Activated gamma-delta T cell treated with anti-CD3 and anti-CD28 coated beads, Interleukin-2, amount 50 U/mL, for 16 hours (primary cell): ENCODE measurements at places on chromosomes 2 and 18.

DNA sequence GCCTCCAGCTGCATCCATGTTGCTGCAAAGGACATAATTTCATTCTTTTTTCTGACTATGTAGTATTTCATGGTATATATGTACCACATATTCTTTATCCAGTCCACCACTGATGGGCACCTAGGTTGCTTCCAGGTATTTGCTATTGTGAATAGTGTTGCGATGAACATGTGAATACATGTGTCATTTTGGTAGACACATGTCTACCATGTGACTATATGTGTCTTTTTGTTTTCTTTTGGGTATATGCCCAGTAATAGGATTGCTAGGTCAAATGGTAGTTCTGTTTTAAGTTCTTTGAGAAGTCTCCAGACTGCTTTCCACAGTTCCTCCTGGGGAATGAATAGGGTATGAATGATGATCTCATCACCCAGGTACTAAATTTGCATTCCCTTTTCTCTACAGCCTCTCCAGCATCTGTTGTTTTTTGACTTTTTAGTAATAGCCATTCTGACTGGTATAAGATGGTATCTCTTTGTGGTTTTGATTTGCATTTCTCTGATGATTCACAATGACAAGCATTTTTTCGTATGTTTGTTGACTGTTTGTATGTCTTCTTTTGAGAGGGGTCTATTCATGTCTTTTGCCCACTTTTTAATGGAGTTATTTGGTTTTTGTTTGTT, 35.6 kb upstream of the FEZ2 start:
- DNase-seq: no peak

- DNase-seq: no peak
Measured at GRCh38 chr2:189702071-189702470, 27.6 kb downstream of the ANKAR start.

DNA sequence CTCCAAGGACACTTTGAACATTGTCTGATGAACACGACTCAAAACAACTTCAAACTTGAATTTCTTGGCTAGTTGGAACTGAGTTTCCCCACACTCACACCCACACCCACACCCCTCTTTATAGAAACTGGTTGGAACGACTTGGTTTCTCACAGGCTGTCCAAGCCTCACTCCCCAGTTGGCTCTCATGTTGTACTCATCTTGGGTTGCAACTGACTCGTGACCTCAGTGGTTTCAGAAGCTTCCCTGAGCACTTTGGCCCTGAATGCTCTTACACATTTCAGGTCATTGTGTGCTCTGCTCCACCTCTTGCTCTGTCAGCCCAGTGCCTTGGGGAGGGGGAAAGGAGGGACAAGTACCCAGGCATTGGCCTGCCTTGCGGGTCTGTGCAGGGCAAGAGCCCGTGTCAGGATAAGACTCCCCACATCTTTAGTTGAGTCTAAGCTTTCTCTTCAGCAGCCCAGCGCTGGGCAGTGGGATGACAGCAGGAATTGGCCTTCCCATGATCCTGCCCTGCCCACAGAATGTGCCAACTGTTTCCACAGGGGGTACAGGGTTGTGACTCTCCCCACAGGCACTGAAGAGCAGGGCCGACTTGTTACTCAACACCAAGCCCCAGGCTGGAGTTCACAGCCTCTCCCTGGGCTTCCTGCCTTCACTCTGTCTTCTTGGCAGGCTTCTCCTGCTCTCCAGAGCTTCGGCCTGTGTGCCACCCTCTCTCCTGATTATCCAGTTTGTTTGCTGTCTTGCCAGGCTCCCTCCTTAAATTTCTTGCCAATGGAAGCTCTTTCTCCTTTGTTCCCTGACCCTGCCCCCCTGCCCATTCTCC, 104.6 kb downstream of the RTN4 start:
- DNase-seq: no peak

GRCh38 chr2:98470851-98471255, 26.2 kb downstream of the INPP4A start:
- DNase-seq: no peak

DNA sequence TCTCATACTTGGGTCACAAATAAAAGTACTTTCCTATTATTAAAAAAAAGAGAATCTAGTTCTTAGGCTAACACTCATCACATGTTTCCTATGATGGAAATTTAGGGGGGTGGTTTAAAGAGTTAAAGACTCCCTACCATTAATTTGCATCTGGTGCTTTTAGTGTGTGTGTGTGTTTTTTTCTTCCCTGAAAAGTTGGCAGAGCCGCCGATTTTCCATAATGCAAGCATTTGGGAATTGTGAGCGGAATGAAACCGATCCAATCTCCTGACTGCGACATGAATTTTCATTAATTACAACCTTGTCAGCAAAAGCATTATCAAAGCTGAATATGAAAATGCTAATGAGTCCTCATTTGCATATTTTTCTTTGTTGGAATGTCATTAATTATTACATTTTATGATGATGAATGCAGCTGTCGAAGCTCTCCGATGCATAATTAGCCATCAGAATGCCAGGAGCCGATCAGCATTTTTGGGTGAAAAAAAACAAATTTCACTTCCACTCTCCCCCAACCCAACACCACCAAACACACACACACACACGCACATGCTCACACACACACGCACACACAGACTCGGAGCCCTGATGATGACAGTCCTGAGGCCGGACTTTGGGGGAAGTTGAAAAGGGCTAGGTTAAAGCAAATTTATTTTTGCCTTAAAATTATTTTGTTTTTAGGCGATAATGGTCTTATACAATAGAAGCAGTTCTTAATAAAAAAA, 165.4 kb downstream of the TCF4 start:
- DNase-seq: no peak

GRCh38 chr2:27249891-27250651, 12.8 kb downstream of the SLC30A3 start:
- no peak for DNase-seq

DNA sequence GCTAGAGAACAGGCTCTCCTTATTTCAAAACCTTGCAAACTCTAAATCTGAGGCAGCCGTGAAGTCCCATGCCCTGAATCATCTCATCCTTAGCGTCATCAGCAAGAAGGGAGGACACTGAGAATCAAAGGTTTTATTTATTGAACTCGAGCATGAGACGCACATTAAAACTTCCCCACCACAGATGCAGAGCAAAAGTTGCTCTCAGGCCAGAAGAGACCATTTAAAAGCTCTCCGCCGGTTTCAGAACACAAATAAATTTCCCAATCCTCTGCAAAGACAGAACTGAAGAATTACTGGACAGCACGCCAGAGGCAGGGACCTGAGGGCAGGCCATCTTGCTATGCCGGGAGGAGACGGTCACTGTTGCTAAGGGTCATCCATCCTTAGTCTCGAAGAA, 1.3 kb downstream of the AMMECR1L start:
- no peak for DNase-seq

DNA sequence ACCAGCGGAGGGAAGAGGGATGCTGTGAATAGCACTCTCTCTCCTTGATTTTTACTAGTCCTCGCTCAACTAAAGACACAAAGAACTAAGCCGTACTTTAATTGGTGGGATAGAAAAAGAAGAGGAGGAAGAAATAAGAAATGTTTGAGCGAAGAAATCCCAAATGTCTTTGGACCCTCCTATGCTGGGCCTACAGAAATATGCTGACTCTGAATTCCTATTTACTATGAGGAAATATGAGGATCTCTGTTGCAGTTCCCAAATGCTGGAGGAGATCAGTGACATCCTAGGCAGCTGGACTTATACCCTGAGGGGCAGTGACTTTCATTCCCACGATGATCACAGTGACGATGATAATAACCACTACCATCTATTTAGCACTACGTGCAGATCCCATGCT, 16.6 kb upstream of the PIEZO2 start:
- no peak for DNase-seq

GRCh38 chr2:199442173-199442572, 15.6 kb downstream of the SATB2 start:
- no peak for DNase-seq

DNA sequence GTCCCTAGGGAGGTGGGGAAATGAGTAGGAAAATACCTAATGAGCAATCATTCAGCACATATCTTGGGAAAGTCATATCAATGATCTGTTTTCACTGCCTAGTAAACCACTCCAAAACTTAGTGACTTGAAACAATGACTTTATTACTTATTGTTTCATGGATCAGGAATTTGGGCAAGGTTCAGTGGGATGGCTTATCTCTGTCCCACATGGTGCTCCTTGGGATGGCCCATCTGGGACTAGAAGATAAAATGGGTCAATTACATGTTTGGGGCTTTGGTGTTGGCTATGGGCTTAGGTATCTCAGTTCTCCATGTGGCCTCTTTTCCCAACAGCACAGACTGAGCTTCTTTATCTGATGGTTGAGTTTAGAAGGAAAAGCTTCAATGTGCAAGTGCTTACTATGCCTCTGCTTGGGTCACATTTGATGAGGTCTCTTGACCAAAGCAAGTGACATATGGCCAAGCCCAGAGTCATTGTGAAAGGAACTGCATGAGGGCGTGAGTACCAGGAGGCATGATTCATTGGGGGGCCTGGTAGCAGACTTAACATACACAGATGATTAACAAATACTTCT, 218.1 kb upstream of the TNP1 start:
- DNase-seq: no peak

- DNase-seq: no peak
Measured at GRCh38 chr2:164621764-164622105, 453 bp upstream of the GRB14 start.

DNA sequence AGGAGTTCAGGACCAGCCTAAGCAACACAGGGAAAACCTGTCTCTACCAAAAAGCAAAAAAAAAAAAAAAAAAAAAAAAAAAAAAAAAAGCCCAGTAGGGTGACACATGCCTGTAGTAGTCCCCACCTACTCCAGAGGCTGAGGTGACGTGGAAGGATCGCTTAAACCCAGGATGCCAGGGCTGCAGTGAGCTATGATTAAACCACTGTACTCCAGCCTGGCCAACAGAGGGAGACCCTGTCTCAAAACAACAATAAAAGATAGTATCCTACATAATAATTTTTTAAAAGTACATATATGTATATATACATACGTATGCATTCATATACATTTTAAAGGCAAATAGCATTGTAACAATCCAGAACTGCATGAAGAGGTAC, 51.7 kb downstream of the SOS1 start:
- no peak for DNase-seq

DNA sequence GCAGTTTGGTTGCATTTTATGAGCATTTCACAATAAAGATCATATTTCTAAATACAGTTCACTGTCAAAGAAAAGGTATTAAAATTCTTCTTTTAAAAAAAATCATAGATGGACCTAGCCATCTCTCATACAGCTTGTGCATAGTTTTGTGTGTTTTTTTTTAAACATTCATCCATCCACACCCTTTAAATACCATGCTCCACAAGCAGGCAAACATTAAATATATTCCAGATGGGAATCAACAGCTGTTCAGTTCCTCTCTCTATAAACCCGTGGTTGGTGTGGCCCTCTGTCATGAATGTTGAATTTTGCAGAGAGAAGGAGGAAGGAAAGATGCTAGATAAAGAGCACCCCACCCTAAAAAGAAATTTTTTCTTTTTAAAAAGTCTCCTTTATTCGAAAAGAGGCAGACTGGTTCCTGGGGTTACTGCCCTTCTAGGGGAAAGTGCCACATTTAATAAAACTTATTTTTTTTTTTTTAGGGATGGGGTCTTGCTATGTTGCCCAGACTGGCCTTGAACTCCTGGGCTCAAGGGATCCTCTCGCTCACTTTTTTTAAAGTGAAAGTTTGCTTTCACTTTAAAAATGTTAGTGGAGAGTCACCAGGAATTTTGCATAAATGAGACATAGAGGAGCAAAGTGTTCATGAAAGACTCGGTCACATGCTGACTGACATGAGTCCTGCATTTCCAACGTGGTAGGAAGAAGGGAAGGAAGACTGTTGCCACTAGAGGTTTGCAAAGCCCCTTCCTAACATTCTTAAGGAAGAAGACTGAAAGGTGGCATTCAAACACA, 73.9 kb upstream of the LMAN1 start:
- no peak for DNase-seq

GRCh38 chr18:2573408-2573807, 2.1 kb downstream of the NDC80 start:
- no peak for DNase-seq

DNA sequence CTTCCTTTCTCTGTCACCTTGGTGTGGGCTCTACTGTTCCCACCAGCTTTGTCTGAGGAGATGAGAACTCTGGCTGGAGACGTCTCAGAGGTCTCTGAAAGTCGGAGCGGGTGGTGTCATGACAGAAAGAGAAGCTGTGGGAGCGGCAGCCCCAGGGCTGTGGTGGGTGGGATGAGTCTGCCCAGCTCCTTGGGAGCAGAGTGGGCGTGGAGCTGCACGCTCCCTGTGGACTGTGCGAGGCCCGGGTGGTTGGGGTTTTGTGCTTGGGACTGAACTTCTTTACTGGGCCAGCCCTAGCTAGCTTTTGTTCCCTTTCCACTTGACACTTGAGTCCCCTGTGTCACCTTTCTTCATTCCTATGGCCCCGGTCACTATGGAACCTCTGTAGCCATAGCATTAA, 10.4 kb downstream of the TOGARAM2 start:
- no peak for DNase-seq

DNA sequence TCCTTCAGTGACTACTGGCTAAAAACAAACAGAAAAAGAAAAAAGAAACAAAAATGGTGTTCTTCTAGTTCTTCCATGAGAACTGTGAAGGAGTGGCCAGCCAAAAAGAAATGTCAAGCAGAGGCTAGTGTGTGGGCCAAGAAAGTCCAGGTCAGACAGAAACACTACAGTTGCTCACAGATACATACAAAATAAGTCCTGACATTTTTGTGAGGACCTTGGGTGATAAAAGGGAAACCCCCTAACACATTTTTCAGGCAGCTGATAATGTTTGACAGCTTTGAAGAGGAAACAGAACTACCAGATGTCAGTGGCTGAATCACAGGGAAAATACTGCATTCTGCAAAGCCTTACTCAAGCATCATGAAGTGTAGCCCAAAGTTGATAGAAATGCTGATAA, 28.1 kb downstream of the ARHGAP25 start:
- DNase-seq: no peak

DNA sequence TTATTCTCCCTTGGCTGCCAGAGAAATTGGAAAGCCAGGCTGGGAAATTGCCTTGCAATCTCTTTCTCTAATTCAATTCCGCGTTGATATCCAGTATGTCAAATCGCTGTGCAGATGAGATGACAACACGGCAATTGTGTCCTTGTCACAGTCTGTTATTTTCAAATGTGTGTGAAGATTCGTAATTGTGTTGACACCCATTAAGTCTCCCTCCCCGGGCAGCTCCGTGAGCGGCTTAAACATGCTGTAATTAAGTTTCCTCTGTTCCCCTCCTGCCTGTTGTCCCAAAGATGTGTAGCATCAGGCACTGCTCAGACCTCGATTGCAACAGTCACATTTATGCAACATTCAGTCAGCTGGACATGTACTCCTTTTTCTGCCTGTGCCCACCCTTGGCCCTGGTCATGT, 209.5 kb downstream of the LPIN1 start:
- DNase-seq: no peak

DNA sequence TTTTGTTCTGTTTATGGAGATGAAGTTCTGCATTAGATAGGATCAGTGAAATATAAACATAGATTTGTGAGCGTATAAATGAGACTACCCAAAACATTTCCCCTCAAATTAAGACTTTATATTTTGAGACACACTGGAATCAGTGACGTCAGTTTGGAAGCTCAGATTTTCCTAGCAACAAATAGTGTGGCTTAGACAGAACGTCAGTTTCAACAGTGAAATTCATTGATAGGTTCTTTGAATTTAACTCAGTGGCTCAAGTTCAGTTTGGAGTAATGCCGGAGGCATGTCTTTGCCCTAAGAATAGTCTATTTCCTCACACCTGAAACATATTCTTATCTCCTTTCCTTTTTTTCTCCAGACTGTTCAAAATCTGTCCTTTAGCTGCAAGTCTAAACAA, 113.6 kb upstream of the ARHGAP15 start:
- no peak for DNase-seq
